ENCODE measurements at places on chromosomes 3 and 15. TPM values are rescaled to one million over a fixed set of nuclear protein-coding genes. Genes with fewer than 3 reads are reported as not detected.

Gene MOBP
- total RNA-seq: not detected

Gene SUSD5
- total RNA-seq: not detected

Gene PAQR9
- not detected for total RNA-seq

Gene CADM2
- 0.27 TPM for total RNA-seq

Gene FANCD2OS
- not detected for total RNA-seq

DNA sequence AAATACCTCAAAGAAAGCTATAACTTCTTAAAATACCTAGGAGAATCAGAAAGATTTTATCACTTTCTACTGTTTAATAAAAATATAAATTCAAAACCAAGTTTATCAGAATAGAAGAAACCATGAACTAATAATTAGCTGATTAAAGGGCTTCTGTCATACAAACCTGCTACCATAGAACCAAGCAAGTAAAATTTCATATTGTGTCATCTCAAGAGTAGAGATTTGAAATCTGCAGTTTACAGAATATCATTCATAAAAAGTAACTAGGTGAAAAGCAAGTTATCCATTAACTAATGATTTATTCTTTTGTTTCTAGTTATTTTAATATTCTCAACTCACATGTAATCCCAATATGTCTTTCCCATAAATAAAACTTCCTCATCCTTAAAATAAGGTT, 36.8 kb upstream of the XXYLT1 start:
- H3K27me3 ChIP-seq: no peaks in the 10 kb centered on the region
- H3K27ac ChIP-seq: no peak overlapping the region
- H3K36me3 ChIP-seq: peaks cover 4% of the 10 kb centered on the region
- H3K4me1 ChIP-seq: no peaks in the 10 kb centered on the region
- DNase-seq: no peak

GRCh38 chr3:177379045-177379444, 181.8 kb upstream of the TBL1XR1 start:
- no peak for DNase-seq
- H3K36me3 ChIP-seq: no peaks in the 10 kb centered on the region
- no peak overlapping the region for H3K4me3 ChIP-seq
- no peak overlapping the region for H3K27ac ChIP-seq
- no peaks in the 10 kb centered on the region for H3K4me1 ChIP-seq

- DNase-seq: no peak
- H3K36me3 ChIP-seq: peaks cover 12% of the 10 kb centered on the region
- H3K27me3 ChIP-seq: no peaks in the 10 kb centered on the region
- H3K4me1 ChIP-seq: peaks cover 26% of the 10 kb centered on the region
Observed at GRCh38 chr3:154314152-154314551, 10.1 kb downstream of the DHX36 start.

DNA sequence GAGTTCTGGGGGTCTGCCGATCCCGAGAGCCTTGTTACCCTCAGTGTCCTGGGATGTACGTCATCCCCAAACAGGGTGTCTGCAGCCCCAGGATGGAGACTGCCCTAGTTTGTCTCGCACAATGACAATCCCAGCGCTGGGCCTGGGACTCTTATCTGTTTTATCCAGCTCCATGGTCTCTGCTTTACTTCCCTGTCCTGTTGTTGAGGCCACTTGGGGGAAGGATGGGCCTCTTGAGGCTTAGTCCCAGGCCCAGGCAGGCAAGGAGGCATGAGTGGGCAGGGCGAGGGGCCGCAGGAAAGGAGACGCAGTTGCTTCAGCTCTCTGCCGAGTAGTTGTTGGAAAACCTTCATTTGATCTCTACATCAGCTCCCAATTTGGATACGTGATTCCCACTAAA, 17.4 kb downstream of the SMAD6 start:
- peaks cover 17% of the 10 kb centered on the region for H3K4me1 ChIP-seq
- H3K27ac ChIP-seq: no peak overlapping the region
- no peaks in the 10 kb centered on the region for H3K36me3 ChIP-seq
- no peaks in the 10 kb centered on the region for H3K27me3 ChIP-seq
- DNase-seq: no peak

- no peak overlapping the region for H3K27ac ChIP-seq
- H3K27me3 ChIP-seq: no peaks in the 10 kb centered on the region
- no peak for DNase-seq
- H3K36me3 ChIP-seq: no peaks in the 10 kb centered on the region
Observed at GRCh38 chr3:63508305-63508704, 144.2 kb upstream of the SNTN start.

GRCh38 chr3:117105686-117106085, 396.1 kb downstream of the TUSC7 start:
- H3K27me3 ChIP-seq: no peaks in the 10 kb centered on the region
- no peaks in the 10 kb centered on the region for H3K4me1 ChIP-seq
- no peaks in the 10 kb centered on the region for H3K36me3 ChIP-seq
- H3K4me3 ChIP-seq: no peak overlapping the region
